ENCODE measurements at places on chromosomes 7 and 10.
A peak's percentile ranks its signal among the peaks of the same experiment; 100 is the strongest.

DNA sequence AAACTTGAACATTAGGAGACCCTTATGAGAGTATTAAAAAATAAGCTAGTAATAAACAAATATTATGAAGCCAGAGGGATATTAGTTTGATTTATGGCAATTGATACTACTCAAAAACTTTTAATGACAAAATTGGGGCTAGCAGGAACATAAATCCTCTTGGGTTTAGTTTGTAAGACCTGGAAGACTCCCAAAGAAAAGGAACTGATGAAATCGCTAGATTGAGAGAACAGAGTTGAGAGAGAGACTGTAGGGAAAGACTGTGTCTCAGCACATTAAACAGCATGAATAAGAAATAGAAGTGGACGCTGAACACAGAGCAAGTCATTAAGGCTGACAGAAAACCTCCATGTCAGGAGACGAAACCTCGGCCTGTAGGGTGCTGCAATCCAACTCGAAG is 56.4 kb downstream of the ICA1 start:
- no peak for DNase-seq

GRCh38 chr7:28102797-28103196 is 77.8 kb downstream of the JAZF1 start:
- DNase-seq = peak; percentile 87

DNA sequence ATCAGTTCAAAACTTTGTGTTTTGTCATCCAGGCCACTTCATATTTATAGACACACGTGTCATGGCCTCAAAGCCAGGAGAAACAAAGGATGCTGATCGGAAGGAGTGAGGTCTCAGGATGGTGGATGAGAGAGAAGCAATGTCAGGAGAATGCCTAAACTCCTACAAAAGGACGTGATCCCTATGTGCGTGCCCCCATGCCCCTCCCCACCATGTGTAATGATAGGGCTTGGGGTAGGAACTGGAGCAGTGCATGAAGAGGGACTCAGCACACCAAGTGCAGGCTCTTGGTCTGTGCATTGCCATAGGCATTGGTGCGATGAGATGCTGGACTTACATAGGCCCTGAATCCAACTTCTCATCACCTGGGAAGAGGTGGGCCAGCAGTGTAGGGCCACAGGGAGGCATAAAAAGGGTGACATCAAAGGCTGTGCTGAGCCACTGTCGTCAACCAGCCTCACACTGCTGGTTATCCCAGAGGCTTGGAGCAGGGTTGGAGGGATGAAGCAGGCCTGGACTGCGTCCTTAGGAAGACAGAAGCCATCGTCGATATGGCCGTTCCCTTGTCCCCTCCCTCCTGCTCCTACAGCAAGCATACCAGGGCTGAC is 46.9 kb upstream of the GDF10 start:
- DNase-seq = no peak

- no peak for DNase-seq
Measured at GRCh38 chr10:58305821-58306220, 29.0 kb upstream of the UBE2D1 start.

DNA sequence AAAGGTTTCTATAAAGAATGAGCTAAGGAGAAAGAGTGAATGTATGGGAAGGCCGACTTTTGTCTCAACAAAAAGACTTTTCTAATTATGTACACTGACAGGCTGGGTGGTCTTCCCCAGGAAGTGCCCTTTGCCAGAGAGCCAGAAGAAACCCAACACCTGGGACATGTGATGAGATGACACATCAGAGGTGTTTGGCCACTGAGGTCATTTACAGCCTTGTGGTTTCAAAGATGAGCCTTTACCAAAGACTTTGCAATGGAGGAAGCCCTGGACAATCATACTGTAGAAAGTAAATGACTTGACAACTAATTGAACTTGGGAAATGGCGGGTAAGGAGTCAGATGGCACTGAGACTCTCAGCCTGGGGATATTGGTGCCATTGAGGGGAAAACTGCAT is 3.4 kb upstream of the NRG3 start:
- no peak for DNase-seq

All from inflammatory macrophage treated with lipopolysaccharide for 4 hours (primary cell).